ENCODE measurements at places on chromosomes 16 and 17.
A peak's percentile ranks its signal among the peaks of the same experiment; 100 is the strongest.

DNA sequence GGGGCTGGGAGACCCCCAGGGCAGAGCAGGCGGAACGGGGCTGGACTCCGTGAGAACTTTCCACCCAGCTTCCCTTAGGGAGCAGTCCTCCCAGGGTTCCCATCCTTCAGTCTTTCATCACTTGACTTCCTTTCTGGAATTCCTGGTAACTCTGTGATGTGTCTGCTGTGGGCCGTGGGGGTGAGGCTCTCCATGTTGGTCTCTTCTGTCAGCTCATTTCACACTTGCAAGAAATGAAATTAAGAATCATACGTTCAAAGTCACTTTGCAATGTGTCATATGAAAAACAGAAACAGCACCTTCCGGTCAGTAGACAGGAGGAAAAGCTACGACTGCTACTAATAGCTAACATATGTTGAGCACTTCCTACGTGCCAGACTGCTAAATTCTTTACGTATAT, 5.4 kb upstream of the BBS2 start:
- no peak for DNase-seq

- DNase-seq, result peak; percentile 88
Measured at GRCh38 chr16:71230122-71230845, at the start of gene HYDIN. Gene HYDIN (minus strand): TSS chr16:71230722. CDS start chr16:71186895, 43,827 bp downstream.

DNA sequence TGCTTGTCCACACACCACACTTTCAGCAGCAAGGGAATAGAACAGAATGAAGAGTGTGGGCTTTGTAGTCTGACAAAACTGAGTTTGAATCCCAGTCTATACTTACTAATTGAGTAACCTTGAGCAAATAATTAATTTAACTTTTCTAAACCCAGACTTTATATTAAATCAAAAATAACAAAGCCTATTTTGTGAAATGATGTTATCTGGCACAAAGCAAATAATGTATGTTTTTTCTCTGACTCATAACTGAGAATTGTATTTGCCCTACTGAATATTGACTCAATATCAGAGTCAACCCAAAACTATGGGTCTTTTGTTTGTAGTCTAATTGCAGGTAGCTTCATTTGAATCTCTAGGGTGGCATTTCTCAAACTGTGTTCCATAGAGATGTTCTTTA, 77.9 kb upstream of the TANC2 start:
- DNase-seq, result no peak

DNA sequence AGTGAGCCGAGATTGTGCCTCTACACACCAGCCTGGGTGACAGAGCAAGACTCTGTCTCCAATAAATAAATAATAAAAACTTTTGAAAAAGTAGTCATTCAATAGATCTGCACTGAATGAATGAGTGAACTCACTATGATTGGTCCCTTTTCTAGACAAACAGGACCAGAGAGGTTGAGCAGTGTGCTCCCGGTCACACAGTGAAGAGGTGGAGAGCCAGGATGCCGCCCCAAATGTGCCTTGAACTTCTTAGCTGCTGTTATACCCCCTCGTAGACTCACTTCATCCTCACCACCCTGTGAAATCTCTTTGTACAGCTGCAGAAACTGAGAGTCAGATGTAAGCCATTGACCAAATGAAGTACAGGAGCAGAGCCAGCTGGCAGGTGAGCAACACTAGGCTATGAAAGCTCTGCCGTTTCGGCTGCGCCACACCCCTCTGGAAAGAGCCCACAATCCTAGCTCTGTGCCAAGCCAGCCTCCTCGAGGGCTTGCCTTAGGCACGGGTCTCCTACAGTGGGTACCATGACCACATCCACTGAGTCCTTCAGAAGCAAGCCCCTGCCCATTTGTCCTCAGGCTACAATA, 7.8 kb upstream of the KIAA0513 start:
- no peak for DNase-seq

GRCh38 chr16:18789850-18790706, at the start of gene RPS15A:
Gene RPS15A (minus strand): TSS chr16:18790334. CDS start chr16:18789113, 1,221 bp downstream.
- DNase-seq, result peak; percentile 97

Measured in Ammon's horn (tissue), 1 donor.